Stimulated activated CD8-positive, alpha-beta memory T cell treated with anti-CD3 and anti-CD28 coated beads, Interleukin-15, amount 100 ng/mL, for 4 hours (primary cell): ENCODE measurements at places on chromosomes 6 and 20.

DNA sequence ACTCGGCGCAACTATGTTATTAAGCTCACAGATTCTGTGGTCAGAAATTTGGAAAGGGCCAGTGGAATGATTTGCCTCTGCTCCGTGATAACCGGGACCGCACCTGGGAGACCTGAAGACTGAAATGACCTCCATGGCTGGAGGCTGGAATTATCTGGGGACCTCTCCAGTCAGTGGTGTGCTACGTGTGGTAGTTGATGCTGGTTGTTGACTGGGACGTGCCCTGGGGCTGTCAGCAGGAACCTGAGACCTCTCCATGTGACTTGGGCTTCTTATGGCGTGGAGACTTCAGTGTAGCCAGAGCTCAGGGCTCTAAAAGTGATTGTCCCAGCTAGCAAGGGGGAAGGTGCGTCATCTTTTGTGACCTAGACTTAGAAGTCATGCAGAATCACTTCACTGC, 50.3 kb downstream of the CHMP4B start:
- DNase-seq, result no peak

DNA sequence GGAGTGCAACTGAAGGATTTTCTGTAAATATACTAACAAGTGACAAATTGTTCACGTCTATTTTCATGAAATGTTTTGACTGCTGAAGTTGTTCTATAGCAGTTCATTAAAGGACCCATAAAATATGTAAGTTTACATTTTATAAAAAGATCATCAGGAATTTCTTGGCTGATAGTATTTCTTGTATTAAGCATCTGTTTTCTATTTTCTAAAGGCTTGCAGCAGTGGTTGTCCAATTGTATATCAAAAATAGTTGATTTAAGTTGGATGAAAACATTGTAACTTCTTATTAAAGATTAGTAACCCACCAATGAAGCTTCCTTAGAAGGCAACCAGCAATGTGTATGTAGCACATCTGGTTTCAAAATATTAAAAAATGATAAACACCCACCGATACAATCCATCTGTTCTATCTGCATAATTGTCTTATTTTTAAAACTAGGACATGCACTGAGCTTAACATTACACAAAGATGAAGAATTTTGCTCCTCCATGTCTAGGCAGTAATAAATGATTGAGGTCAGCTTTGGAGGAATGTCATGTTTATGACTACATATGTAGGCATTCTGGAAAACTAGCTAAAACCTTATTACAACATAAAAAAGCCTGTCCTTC, 301.3 kb upstream of the TCF21 start:
- DNase-seq, result no peak

DNA sequence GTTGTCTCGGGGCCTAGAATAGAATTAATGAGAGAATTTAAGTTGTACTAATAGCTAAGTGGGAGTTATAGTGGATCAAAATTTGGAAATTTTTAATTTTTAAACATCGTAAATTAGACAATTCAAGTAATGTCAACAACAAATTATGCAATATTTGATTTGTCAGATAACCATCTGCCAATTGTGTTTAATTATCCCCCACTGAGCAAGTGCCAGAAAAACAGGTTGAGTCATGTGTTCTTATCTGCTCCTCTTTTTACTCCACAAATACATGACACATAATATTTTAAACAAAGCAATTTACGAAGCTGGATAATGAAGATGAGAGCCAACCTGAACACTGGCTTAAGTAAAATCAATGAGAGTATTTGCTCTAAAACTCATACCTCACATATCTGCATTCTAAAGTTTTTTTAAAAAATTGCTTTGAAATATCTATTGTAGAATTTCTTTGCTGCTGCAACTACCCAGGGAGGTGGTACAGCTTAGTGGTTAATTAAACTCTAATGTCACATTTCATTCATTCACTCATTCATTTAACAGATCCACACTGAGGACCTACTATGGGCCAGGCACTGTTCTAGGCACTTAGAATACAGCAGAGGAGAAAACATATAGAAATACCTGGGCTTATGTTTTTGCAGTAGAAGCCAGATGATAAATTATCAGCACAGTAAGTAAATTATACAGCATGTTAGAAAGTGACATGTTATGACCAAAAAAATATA, 57.1 kb upstream of the MAP7 start:
- DNase-seq, result no peak

- no peak for DNase-seq
Measured at GRCh38 chr6:108574457-108575141, 13.9 kb downstream of the FOXO3 start.

- no peak for DNase-seq
Measured at GRCh38 chr20:20227013-20227571, 140.8 kb upstream of the INSM1 start.

GRCh38 chr6:46419576-46420002, 71.7 kb downstream of the RCAN2 start:
- DNase-seq, result no peak

DNA sequence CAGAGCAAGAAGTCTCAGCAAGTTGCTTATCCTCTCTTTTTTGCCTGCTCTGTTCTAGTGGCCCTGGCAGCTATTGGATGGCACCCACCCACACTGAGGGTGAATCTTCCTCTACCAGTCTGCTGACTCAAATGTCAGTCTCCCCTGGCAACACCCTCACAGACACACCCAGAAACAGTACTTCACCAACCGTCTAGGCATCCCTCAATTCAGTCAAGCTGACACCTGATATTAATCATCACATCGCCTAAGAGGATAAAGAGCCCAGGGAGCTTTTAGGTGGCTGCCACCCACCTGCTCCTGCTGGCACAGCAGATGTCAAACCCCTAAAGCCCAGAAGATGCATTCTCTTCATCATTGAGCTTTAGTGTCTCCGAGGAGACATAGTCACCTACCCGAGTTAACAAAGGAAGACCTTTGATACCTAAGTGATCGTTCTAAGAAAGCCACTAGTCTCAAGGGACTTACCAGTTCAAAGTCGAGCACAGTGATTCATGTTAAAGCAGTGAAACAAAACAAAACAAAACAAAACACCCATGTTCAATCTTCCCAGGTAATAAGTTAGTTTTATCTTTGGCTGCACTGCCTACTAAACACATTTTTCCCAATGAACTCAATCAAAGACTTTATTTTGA, 97.7 kb upstream of the KCNQ5 start:
- no peak for DNase-seq

- no peak for DNase-seq
Measured at GRCh38 chr6:57087916-57088315, 2.1 kb upstream of the ZNF451 start.

DNA sequence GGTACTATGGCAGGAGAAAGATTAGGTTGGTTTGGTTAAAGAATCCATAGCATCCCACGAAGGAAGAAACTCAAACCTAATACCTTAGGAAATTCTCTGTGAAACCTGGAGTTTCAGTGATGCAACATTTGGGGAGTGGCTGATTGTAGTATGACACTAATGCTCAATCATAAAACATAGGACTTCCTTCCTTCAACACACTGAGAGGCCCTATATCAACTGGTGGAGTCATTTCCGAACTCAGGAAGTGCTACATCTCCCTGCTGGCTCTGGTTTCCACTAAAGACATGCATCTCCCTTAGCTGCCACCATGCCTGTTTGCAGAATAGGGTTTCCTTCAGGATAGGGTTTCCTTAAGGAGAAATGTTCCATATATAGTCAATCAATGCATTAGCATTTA, 5.2 kb upstream of the MANEA start:
- DNase-seq, result no peak

DNA sequence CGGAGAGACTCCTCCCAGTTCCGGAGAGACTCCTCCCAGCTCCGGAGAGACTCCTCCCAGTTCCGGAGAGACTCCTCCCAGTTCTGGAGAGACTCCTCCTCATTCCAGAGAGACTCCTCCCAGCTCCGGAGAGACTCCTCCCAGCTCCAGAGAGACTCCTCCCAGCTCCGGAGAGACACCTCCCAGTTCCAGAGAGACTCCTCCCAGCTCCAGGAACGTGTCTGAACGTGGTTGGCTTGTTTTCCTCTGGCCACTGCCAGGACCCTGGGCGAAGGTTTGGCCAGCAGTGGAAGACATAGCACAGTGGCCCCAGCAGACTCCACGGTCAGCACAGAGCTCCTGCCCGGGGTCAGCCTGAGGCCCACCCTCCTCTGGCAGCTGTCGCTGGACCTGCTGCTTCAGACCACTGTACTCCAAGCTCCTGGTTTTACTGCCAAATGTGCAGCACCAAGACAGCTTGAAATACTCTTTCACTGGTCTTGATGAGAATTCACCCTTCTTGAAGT, 122.3 kb upstream of the AFDN start:
- DNase-seq, result no peak
